Lower lobe of right lung (tissue), 2 donors: ENCODE measurements at places on chromosomes 4 and X. TPM values are rescaled to one million over a fixed set of nuclear protein-coding genes. Genes with fewer than 3 reads are reported as not detected.

GRCh38 chr4:21991050-21991449 lies 42.5 kb upstream of the KCNIP4 start:
- no peak for DNase-seq
- H3K36me3 ChIP-seq: no peaks in the 10 kb centered on the region

DNA sequence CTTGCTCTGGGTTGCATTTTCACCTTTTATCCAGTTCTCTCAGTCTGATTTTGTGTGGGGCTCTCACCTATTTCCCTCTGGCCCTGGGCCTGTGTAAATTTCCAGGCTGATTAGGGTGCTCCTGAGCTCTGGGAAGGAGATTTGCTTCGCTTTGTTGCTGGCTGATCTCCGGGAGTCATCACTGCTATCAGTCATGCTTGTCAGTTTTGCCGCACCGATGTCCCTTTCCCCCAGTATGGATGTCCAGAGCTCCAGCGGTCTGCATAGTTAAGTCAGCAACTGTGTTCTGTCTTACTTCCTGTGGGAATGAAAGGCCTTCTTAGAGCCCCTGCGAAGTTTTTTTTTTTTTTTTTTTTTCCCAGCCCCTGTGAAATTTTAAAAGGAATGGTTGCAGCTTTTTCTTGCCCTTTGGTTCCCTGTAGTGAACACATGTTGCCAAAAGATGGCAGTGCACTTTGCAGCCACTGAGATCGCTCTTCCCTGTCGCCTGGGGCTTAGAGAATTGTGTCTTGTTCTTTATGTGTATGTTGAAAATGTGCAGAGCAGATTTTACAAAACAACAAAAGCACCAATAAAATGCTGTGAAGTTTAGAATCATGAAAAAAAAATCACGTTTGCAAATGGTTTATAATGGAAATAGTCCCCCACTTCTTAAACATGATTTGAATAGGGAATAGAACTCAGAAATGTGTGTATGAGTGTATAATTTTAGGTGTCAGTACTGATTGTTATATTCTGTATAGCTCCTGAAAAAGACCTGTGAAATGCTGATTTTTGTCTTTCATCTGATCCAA lies 109.1 kb upstream of the SLC4A4 start:
- H3K36me3 ChIP-seq: no peaks in the 10 kb centered on the region
- H3K4me1 ChIP-seq: peaks cover 26% of the 10 kb centered on the region
- no peak for DNase-seq
- H3K27ac ChIP-seq: no peak overlapping the region
- no peak overlapping the region for H3K4me3 ChIP-seq

The PDLIM3 gene
- 18.4 TPM for total RNA-seq

The ASIC5 gene
- not detected for total RNA-seq

DNA sequence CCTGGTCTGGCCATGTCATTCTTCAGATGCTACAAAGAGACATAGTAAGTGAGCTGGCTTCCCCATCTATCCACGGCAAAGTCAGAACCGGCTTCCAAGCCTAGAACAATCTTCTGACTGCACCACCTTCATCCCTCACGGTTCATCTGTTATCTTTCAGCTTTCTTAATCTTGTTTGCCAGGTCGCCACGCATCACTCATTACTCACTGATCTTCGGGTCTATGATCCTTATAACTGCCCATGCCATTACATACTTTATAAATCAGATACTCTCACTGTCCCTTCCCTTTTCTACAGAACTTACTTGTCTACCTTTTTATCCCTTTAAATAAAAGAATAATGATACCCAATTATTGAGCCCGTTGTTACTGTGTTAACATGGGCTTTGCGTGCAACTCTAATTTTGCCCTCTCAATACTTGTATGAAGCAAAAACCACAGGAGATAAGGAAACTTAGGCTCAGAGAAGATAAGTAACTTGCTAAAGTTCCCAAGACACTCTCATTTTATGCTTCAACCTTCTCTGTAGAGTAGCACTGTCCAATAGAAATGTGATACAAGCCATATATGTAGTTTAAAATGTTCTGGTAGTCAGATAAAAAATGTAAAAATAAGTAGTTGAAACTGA lies 171.7 kb downstream of the AMELX start:
- H3K4me1 ChIP-seq: no peaks in the 10 kb centered on the region
- DNase-seq: no peak
- no peak overlapping the region for H3K4me3 ChIP-seq
- H3K27ac ChIP-seq: no peak overlapping the region
- no peaks in the 10 kb centered on the region for H3K36me3 ChIP-seq

DNA sequence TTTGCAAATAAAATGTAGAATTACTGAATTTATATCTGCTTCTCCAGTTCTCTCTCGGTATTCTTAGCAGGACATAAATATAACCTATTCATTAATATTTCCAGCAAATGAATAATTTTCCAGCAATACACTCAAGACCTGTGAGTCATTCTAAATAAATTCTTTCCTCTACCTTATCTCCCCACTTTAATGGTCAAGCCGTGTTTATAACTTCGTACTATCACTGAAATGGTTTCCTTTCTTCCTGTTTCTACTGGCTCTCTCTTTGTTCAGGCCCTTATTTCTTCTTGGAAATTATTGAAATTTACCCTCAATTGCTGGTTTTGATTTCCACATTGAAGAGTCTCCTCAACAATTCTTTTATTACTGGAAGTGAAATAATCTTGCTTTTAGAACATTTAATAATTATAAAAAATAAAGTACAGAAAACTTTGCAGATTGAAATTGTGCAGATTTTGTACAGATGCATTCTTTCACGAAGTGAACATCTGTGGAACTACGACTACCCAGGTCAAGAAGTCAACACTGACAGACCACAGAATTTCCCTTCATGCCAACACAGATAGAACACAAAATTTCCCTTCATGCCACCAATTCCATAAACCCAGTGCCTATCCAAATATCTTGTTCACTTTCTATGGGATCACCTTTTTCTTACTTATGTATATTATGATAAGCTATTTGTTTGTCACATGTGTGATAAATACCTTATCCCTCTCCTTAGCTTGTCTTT lies 205.7 kb downstream of the FAT4 start:
- no peak overlapping the region for H3K4me3 ChIP-seq
- H3K36me3 ChIP-seq: no peaks in the 10 kb centered on the region
- no peaks in the 10 kb centered on the region for H3K4me1 ChIP-seq
- DNase-seq: no peak
- no peak overlapping the region for H3K27ac ChIP-seq

- H3K36me3 ChIP-seq: no peaks in the 10 kb centered on the region
- H3K4me1 ChIP-seq: no peaks in the 10 kb centered on the region
- no peak overlapping the region for H3K27ac ChIP-seq
- no peaks in the 10 kb centered on the region for H3K27me3 ChIP-seq
- no peak overlapping the region for H3K4me3 ChIP-seq
- DNase-seq: no peak
These were observed 58.0 kb upstream of the H2AZ1 start for GRCh38 chr4:100008048-100008447.
